Thymus (tissue), 14 donors: ENCODE measurements at places on chromosomes 4 and X. TPM values are rescaled to one million over a fixed set of nuclear protein-coding genes. Genes with fewer than 3 reads are reported as not detected.

DMP1 gene
- 1.1 TPM for polyA plus RNA-seq

PGAM4 gene
- not detected for polyA plus RNA-seq

PNPLA4 gene
- polyA plus RNA-seq: 9.1 TPM

ADRA2C gene
- polyA plus RNA-seq: 4.4 TPM

PDZD4 gene
- polyA plus RNA-seq: 7.9 TPM

SERTM2 gene
- 0.02 TPM for polyA plus RNA-seq

RIPPLY1 gene
- 0.05 TPM for polyA plus RNA-seq

DCAF16 gene
- polyA plus RNA-seq: 21.3 TPM

MAGEE1 gene
- 3.4 TPM for polyA plus RNA-seq

XG gene
- 1.3 TPM for polyA plus RNA-seq

CT45A3 gene
- 0.16 TPM for polyA plus RNA-seq

NFKB1 gene
- polyA plus RNA-seq: 26.0 TPM

CCNB3 gene
- polyA plus RNA-seq: 0.50 TPM

DGKK gene
- polyA plus RNA-seq: 0.11 TPM

NUDT6 gene
- 12.3 TPM for polyA plus RNA-seq

ZAR1 gene
- polyA plus RNA-seq: 0.02 TPM

MAGEC2 gene
- polyA plus RNA-seq: not detected
